ENCODE measurements at places on chromosomes 2 and 18. TPM values are rescaled to one million over a fixed set of nuclear protein-coding genes. Genes with fewer than 3 reads are reported as not detected.

KCNJ3 gene
- polyA plus RNA-seq = not detected

HOXD8 gene
- not detected for polyA plus RNA-seq

FBXO48 gene
- 0.89 TPM for polyA plus RNA-seq

METTL21A gene
- 18.1 TPM for polyA plus RNA-seq

All from AG04450 (cell line).